ENCODE measurements at places on chromosomes 1 and 21.

GRCh38 chr1:8026153-8026975 lies at the start of gene ERRFI1:
Gene ERRFI1 (minus strand): TSS chr1:8026309. CDS start chr1:8015619, 10,690 bp downstream.
- DNase-seq = peak; percentile 96

DNA sequence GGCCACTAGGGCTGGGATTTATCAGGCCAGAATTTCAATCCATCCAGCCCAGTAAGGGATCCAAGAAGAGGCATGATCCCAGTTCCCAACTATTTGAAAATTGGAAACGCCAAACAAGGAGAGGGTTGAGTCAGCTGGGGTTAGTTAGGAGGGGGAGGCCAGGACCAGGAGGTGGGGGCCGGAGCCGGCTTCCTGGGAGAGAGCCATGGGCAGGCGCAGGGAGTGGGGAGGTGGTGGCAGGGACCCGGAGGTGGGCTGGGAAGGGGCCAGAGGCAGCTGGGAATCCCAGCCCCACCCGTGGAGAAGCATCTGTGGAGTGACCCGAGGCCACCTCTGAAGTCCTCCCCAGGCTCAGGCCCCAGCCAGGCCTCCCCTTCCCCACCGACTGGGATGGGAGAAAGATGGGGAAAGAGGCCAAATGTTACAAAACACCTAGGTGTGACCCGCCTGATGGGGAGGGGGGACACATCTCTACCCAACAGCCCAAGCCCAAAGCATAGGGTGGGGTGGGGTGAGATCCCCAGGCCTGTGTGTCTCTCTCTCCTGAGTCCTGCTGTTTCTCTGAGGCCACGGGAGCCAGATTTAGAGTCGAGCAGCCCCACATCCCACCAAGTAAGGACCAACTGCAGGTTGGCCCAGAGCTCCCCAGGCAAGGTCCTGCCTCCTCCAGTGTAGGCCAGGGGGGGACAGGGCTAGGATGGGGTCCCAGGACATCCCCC lies 10.1 kb downstream of the HSPG2 start:
- DNase-seq = no peak

- DNase-seq = no peak
These were observed 273.8 kb downstream of the FAM72C start for GRCh38 chr1:143698016-143698415.

- no peak for DNase-seq
These were observed 16.1 kb downstream of the SLC6A9 start for GRCh38 chr1:44015206-44015605.

DNA sequence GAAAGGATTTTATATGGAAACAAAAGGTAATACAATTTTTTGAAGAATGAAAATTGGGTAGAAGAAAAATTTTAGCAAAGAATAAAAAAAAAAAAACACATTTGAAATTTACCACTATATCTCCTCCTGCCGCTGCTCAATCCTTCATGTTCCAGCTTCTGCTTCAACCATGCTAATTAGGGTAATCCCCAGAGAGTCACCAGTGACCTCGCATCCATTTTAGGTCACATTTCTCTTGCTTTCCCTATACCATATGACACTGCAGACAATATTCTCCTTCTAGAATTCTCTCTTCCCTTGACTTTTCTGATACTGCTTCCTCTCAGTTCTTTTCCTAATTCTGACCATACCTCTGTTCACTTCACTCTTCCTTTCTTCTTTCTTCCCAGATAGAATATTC lies 237.1 kb downstream of the USH2A start:
- no peak for DNase-seq

DNA sequence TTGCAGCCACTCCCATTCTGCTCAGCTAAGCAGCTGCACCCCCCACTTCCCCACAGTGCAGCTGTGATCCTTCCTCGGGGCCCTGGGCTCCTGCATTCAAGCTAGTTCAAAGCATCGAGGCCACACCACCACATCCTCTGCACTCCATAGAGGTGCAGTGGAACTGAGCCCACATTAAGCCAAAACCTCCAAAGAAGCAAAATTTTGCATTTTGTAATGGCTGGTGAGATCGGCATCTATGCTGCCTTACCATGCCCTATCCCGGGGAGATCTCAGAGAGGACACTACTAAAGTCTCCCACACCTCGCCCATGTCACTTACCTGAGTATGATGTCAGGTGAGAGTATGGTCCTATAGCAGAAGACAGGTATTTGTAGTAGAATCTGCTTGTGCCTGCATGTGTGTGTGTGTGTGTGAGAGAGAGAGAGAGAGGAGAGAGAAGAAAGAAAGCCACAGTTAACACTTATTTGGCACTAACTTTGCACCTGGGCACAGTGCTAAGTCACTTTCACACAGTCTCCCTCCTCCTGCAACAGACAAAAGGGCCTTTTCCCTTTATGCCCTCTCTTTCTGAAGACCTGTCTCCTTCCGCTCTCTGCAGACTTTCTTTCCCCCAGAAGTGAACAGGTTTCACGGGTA lies 89.8 kb downstream of the KIF14 start:
- DNase-seq = no peak

GRCh38 chr1:15680131-15680530 lies 4.0 kb upstream of the PLEKHM2 start:
- no peak for DNase-seq

GRCh38 chr1:175237389-175237788 lies 44.8 kb upstream of the KIAA0040 start:
- DNase-seq = no peak

- peak; percentile 41 for DNase-seq
These were observed 66.3 kb upstream of the DIRAS3 start for GRCh38 chr1:68116643-68117235.

- DNase-seq = no peak
These were observed 25.0 kb upstream of the SUMO3 start for GRCh38 chr21:44842721-44843445.

GRCh38 chr1:1037366-1038327 lies 17.7 kb downstream of the AGRN start:
- no peak for DNase-seq

DNA sequence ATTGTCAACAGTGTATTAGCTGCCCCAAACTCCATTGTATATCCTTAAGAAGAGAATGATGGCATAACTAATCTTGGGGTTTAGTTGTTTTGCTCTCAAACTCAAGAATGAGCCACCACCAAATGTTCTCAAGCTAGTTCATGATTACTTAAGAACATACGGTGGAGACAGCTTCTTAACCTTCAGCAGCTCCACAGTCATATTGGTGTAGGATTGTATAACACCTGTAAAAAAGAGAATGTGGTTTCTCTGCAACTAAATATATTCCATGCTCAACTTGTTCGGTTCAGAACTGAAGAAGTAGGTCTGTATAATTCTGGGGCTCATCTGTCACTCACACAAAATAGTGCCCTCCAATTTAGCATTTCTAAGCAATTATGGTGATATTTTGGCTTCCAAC lies 177.9 kb upstream of the DUSP10 start:
- DNase-seq = no peak

DNA sequence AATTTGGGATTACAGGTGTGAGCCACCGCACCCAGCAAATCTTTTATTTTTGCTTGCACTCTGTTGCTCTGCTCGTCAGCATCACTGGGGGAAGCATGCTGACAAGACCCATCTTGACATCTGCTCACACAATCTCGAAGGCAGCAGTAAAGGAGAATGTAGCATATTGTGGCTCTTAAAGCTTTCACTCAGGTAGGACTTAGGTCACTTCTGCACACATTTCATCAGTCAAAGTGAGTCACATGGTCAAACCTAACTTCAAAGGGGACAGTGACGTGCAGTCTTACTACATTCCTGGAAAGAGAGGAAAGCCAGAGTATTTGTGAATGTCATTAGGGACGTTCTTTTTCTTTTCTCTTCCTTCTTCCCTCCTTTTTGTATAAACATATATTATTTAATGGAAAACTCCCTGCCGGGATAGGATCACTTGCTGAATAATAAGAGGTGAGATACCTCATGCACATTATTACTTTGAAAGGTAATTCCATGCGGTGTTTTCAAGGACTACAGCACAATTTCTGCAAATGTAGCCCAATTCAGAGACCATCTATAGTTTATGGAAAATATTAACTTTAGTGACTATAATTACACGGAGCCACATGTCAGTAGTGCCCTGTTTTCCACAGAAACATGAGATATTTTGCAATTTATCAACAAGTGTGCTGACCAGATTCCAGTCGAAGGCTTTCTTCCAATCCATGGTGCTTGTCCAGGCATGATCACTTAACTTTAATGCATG lies 19.3 kb upstream of the ACBD6 start:
- no peak for DNase-seq

GRCh38 chr1:170853302-170853701 lies 82.0 kb upstream of the MROH9 start:
- peak; percentile 55 for DNase-seq

DNA sequence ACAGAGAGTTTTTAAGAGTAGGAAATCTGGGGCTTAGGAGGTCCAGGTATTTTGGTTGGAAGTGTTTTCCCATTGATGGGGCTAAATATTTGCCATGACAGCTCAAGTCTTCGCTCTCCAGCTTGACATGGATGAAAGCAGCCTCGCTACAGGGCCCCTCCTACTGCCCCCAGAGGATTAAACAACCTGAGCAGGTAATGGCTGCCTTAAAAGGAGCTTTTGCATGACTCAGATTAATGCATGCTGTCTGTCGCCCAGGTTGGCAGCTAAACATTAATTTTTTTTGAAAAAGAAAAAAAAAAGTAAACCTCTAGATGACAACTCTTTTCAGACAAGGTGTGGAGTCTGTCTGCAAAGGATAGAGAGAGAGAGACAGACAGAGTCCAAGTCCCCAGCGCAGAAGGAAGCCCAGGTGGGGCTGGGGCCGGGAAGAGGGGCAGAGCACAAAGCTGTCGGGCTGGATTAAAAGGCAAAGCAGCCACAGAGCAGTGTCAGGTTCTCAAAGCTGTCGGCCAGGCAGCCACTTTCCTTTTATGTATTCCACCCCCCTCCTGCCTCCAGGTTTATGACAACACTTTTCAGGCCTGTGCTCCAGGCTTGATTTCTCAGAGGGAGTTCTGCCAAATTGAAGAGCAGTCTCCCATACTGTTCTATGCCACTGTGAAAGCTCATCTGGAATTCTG lies 127.9 kb downstream of the CLIC6 start:
- DNase-seq = no peak

DNA sequence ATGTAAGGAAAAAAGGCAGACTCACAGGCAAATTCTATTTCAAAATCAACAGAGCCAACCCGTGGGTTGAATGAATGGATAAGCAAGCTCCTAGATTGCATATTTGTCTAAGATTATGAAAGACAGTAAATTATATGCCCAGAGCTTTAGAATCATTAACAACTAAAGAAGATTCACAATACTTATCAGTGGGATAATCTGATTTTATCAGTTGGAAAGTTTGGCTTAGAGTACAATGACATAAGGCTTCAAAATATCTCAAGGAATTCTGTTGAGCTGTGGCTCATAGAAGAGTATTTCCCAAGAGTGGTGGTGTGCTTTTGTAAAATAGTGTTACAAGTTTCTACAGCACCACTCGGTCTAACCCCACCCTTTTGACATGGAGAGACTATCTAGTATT lies 85.5 kb downstream of the ADAMTS1 start:
- DNase-seq = no peak

DNA sequence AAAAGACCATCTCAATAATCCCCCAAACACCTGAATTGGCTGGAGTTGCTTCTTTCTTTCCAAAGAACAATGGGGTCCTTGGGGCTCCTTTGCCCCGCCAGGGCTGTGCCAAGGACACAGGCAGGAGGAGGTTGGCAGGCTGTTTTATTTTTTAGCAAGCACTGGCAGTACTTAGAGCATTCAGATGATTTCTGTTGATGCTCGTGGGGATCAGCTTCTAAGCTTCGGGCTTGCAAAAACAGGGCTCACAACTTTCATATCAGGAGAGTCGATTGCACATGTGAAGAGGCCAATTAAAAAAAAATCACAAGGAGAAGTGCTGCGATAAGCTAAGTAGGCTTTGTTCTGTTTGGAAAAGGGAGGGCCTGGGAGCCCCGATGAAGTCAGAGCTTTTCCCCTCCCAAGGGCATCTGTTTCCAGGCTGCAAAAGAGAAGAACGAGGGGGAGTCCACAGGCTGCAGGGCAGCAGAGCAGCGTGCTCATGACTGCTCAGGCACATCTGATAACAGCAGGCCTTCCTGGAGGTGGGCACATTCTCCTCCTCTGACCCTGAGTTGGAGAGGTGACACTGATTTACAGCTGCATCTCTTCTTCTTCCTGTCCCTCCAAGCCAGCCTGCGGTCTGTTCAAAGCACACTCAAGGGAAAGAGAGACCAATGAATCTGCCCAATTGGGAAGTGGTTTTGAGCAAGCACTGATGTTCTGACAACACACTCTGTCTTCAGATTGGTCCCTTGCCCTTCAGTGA lies 27.3 kb upstream of the BCAR3 start:
- no peak for DNase-seq

- DNase-seq = no peak
These were observed 93.4 kb upstream of the SOD1 start for GRCh38 chr21:31566064-31566463.

- DNase-seq = no peak
These were observed 381.2 kb downstream of the SETD4 start for GRCh38 chr21:35679076-35679475.

GRCh38 chr1:205162301-205162700 lies 40.5 kb upstream of the RBBP5 start:
- no peak for DNase-seq

DNA sequence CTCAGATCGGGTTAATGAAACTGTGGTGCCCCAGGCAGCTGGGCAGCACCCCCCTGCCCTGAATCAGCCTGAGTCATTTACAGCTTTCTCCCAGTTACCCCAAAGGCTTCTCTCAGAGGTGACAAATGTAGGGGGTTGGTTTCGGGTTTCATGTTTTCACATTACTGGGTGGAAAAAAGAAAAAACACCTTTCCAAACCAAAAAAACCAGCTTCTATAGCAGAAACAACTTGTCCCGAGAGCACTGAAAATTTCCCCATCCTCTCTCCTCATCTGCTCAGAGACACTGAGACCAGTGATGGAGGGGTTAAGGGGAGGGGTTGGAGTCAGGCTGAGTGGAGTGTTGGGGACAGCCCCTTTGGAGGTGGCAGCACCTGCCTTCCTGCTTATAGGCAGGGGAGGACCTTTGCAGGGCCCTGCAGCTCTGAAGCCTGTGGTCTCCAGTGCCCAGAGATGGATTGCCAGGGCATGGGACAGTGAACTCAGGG lies 15.6 kb downstream of the UTP11 start:
- peak; percentile 81 for DNase-seq
